ENCODE measurements at places on chromosomes 1 and 21.

DNA sequence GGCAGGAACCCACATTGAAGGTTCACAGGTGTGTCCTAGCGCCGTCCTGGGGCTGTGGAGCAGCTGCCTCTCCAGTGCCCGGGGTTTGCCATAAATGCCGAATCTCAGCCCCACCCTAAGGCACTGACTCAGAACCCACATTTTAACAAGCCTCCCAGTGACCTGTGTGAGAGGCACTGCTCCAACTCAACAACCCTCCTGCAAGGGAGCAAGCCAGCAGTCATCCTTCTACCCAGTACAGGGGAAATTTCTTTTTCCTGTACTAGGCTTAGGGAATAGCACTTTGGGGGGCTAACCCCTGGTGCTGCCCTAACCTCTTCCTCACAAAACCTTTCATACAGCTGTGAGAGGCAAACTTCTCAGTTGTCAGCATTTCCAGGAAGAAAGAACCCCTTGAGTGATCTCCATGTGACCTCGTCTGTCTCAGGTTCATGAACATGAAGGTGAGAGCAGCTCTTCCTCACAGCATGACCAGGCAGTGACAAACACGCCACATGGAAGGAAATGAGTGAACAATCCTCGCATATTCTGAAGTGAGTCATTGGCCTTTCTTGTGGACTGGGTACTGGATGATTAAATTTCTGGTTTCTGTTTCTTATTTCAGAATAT is 11.4 kb upstream of the BCAR3 start:
- DNase-seq: peak; percentile 86

DNA sequence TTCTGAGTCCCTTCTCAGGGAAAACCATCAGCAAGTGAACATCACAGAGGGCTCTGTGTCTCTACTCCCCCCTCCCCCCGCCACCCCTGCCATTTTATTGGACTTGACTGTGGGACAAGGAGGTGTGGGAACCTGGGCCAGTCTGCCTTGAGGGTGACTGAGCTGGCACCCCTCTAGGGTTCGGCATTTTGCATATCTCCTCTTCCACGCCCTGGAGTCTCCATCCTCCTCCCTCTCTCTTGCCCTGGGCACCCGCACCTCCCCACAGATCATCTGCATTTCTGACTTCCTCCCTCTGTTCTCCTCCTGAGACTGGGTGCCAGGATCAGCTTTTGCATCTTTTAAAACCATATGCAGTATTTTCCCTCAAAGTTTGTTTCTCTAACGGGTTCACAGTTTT is 107.1 kb upstream of the ERRFI1 start:
- no peak for DNase-seq

DNA sequence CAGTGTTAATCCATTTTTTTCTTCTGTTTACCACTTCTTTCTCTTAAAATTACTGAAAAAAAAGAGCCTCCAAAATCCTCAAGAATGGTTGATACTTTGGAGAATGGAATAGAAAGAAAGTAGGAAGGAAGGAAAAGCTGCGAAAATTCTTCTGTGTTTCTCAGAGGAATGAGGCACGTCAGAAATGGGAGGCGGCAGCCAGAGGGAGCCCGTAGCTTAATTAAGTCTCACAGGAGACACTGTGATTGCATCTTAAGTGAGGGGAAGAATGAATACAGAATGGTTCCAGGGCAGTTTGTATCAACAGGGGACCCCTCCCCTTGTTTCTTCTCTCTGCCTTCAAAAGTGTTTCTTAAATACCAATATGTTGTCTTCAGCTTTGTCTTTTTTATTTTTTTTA is 1099.5 kb downstream of the PLA2G4A start:
- DNase-seq: no peak

DNA sequence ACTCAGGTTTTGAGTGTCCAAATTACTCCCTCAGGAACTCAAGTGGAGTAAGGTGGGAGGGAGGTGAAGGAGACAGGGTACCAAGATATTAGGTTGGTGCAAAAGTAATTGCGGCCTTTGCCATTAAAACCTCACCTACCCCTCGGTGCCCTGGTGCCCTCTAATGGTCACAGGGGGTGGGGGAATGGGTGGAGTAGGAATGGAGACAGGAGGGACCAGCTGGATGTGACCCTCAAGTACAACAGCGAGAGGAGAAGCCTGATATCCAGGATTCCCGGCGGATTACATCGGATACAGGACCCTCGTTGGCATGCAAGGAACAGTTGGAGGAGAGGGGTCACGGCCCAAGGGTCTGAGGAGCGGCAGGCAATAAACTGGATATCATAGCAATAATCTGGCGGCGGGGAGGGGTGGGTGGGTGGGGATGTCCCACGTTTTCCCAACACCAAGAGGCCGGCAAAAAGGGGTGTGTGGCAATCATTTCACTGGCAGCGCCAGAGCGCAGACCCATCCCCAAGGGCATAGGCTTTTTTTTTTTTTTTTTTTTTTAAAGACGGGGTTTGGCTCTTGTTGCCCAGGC is 4.3 kb upstream of the ZBTB7B start:
- DNase-seq: no peak

GRCh38 chr1:38992412-38993111 is 1.5 kb downstream of the AKIRIN1 start:
- DNase-seq: peak; percentile 22

GRCh38 chr1:209672705-209673630 is 2.2 kb upstream of the G0S2 start:
- DNase-seq: peak; percentile 88

GRCh38 chr1:226661271-226661670 is 77.8 kb downstream of the ITPKB start:
- DNase-seq: no peak

GRCh38 chr1:230770317-230770716 is 23.1 kb downstream of the CAPN9 start:
- no peak for DNase-seq

- no peak for DNase-seq
Observed at GRCh38 chr1:32969566-32969965, 5.0 kb upstream of the RNF19B start.

- DNase-seq: peak; percentile 85
Observed at GRCh38 chr1:221742555-221743415, 896 bp upstream of the DUSP10 start.

DNA sequence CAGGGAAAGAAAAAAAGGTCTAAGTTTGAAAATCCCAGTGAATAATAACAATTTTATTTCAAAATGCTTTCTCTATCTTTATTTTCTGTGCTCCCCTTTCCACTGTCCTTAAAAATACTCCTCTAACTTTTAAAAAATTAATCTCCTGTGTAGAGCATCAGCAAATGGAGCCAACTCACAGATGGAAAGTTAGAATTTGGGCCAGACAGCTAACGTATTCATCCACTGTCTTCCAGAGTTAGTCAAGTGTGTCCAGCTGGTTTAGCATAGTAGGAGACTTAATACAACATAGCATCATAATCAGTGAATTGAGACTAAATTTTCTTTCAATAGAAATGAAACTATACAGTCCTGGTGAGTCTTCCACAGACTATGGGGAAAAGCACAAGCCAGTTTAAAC is 419.0 kb upstream of the LRRC7 start:
- DNase-seq: no peak

GRCh38 chr1:97783751-97784150 is 137.1 kb downstream of the DPYD start:
- DNase-seq: no peak

GRCh38 chr1:65214340-65215027 is 66.5 kb downstream of the AK4 start:
- DNase-seq: no peak

DNA sequence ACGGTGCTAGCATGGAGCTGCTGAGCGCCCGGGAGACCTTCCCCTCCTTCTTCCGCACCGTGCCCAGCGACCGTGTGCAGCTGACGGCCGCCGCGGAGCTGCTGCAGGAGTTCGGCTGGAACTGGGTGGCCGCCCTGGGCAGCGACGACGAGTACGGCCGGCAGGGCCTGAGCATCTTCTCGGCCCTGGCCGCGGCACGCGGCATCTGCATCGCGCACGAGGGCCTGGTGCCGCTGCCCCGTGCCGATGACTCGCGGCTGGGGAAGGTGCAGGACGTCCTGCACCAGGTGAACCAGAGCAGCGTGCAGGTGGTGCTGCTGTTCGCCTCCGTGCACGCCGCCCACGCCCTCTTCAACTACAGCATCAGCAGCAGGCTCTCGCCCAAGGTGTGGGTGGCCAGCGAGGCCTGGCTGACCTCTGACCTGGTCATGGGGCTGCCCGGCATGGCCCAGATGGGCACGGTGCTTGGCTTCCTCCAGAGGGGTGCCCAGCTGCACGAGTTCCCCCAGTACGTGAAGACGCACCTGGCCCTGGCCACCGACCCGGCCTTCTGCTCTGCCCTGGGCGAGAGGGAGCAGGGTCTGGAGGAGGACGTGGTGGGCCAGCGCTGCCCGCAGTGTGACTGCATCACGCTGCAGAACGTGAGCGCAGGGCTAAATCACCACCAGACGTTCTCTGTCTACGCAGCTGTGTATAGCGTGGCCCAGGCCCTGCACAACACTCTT is 1.1 kb downstream of the TAS1R3 start:
- DNase-seq: no peak

DNA sequence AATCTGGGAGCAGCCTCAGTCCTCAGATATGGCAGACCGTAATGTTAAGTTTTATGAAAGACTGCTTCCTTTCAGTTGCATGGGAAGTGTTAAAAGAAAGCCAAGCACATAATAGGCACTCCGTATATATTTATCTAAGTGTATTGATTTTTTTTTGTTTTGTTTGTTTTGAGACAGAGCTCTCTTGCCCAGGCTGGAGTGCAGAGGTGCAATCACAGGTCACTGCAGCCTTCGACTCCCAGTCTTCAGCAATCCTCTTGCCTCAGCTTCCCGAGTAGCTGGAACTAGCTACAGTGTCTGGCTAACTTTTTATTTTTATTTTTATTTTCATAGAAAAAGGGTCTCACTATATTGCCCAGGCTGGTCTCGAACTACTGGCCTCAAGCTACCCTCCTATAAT is 341.8 kb downstream of the USH2A start:
- DNase-seq: no peak

DNA sequence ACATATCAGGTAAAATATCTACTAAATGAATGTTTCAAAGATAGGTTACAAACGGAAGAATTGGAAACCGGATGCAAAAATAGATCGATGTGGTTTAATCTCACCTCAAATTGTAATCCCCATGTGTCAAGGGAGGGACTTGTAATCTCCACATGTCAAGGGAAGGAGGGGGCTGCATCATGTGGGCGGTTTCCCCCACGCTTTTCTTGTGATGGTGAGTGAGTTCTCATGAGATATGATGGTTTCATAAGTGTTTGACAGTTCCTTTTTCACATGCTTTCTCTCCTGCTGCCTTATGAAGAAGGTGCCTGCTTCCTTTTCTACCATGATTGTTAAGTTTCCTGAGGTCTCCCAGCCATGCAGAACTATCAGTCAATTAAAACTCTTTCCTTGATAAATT is 408.7 kb upstream of the TMPRSS15 start:
- no peak for DNase-seq

DNA sequence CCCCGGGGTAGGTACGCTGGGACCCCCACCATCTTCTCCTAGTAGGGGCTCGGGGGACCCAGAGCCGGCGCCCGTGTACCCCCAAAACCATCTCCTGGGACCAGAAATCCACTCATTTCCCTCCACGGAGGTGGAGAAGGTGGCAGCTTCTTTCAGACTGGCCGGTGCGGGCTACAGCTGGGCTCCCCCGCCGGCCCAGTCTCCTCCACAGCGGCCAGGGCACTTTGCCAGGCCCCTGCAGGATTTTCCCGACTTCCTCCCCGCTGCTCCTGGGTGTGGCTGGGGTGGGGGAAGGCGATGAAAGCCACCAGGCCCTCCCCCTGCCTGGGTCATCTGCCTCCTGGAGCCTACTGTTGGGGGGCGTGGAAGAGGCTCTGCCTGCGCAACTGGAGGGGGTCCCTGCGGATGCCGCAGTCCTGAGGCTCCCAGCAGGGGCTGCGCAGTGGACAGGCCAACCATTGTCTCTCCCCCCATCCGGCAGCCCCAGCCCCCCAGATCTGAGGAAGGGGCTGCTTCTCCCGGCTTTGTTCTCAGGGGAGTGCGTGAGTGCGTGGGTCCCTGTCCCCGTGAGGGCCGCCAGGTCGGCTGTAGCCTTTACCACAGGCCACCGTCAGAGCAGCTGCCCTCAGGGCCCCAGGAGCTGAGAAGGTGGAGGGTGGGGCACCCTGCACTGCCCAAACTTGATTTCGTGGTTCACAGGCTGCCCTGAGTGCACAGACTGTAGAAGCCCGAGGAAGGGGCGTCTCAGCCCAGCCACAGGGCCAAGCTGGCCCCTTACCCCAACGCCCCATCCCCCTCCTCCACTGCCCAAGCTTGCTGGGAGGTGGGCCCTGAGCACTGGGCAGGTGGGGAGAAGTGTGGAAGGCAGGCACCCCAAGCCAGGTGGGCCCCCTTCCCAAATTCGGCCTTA is 1.3 kb downstream of the AGRN start:
- DNase-seq: no peak

DNA sequence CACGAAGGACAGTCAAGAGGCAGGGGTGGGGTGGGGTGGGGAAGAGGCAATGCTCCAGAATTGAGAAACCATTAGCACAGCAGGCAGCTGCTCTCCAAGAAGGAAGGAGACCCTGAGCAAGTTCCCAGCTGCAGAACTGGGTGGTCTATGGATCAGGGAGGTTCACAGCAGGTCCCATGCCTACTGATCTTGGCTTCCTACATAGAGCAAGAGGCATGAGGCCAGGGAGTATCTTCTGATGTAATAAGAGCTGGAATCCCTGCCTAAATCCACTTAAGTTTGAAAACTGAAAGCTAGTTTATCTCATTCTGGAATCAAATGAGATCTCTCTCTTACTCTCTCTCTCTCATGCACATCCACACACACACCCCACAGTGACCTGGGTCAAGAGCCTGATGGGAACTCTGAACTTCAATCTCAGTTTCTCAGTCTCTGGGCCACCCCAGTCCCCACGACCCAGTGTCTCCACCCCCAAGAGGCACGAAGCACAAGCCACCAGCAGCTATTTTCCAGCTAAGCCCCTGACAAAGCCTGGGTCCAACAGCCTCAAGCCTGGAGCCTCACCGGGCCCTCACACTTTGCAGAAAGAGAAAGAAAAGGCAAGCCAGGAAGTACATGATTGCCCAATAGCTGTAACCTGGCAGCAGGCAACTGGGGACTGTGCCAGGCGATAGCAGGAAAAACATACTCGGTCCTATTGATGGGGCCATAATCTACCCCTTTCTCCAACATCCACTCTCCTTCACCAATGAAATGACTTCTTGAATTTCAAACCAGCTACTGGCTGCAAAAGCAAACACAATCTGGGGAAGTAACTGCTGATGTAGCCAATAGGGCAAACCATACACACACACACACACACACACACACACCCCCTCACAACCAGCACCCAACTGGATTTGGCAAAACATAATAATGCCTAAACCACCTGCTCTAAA is 2.2 kb downstream of the NUAK2 start:
- peak; percentile 21 for DNase-seq
